ENCODE measurements at places on chromosomes 6 and 20. TPM values are rescaled to one million over a fixed set of nuclear protein-coding genes. Genes with fewer than 3 reads are reported as not detected.

DNA sequence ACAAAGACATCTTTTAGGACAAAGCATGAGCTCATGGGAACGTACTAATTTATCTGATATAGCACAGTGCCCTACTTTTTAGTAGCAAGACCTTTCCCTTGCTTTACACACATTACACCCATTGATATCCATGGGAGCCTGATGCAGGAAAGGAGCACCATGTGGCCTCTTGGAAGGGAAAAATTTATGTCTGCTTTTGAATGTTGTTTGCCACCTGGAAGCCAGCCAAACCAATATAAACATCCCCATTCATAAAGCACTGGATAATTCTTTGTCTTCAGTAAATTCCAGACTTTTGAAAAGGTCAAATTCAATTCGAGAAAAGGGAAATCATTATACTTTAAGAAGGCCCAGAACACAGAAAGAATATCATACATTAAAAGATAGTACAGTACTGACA lies 152.3 kb upstream of the BEND6 start:
- peaks cover 7% of the 10 kb centered on the region for H3K4me1 ChIP-seq
- H3K27ac ChIP-seq, result peak overlapping the region; percentile 84
- H3K36me3 ChIP-seq, result no peaks in the 10 kb centered on the region

- peaks cover 42% of the 10 kb centered on the region for H3K4me1 ChIP-seq
- peaks cover 34% of the 10 kb centered on the region for H3K36me3 ChIP-seq
- peak; percentile 61 for DNase-seq
- H3K4me3 ChIP-seq, result no peak overlapping the region
- peak overlapping the region; percentile 59 for H3K27ac ChIP-seq
Observed at GRCh38 chr6:166494757-166495486, 91.6 kb downstream of the RAMACL start.

- peak overlapping the region; percentile 98 for H3K4me3 ChIP-seq
- H3K36me3 ChIP-seq, result peaks cover 7% of the 10 kb centered on the region
- peak overlapping the region; percentile 100 for H3K27ac ChIP-seq
- no peaks in the 10 kb centered on the region for H3K27me3 ChIP-seq
- DNase-seq, result peak; percentile 45
Observed at GRCh38 chr6:113857556-113858479, 673 bp downstream of the MARCKS start.

GRCh38 chr20:63970714-63971431 lies 1.1 kb upstream of the ZNF512B start:
- peaks cover 47% of the 10 kb centered on the region for H3K4me1 ChIP-seq
- no peak overlapping the region for H3K27ac ChIP-seq
- H3K36me3 ChIP-seq, result peaks cover 63% of the 10 kb centered on the region
- no peaks in the 10 kb centered on the region for H3K27me3 ChIP-seq
- no peak for DNase-seq

GRCh38 chr6:54654381-54654780 lies 192.2 kb upstream of the FAM83B start:
- no peak overlapping the region for H3K27ac ChIP-seq
- no peaks in the 10 kb centered on the region for H3K36me3 ChIP-seq
- H3K27me3 ChIP-seq, result no peaks in the 10 kb centered on the region
- no peak for DNase-seq
- H3K4me1 ChIP-seq, result no peaks in the 10 kb centered on the region

- H3K27me3 ChIP-seq, result no peaks in the 10 kb centered on the region
- no peaks in the 10 kb centered on the region for H3K4me1 ChIP-seq
- no peak for DNase-seq
- H3K4me3 ChIP-seq, result no peak overlapping the region
- H3K27ac ChIP-seq, result no peak overlapping the region
- H3K36me3 ChIP-seq, result no peaks in the 10 kb centered on the region
Observed at GRCh38 chr20:14866841-14867514, 529.6 kb upstream of the FLRT3 start.

DNA sequence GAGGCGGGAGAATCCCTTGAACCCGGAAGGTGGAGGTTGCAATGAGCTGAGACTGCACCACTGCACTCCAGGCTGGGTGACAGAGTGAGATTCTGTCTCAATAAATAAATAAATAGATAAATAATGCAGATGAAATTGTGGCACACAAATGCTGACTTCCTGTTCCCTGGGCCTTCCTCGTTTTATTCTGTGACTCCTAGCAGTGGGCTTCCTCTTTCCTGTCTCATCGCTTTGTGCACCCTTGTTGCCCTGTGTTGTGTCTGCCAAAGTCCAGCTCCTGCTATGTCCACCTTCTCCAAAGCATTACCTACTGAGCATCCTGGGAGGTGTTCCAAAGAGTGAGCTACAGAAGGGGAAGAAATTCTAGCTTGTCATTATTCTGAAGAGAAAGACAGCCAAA lies 100.2 kb upstream of the TIAM2 start:
- H3K4me3 ChIP-seq, result no peak overlapping the region
- no peaks in the 10 kb centered on the region for H3K36me3 ChIP-seq
- DNase-seq, result no peak
- H3K27me3 ChIP-seq, result no peaks in the 10 kb centered on the region

GRCh38 chr6:69816569-69816968 lies 19.8 kb upstream of the LMBRD1 start:
- no peaks in the 10 kb centered on the region for H3K4me1 ChIP-seq
- no peak overlapping the region for H3K4me3 ChIP-seq
- no peak for DNase-seq
- H3K36me3 ChIP-seq, result no peaks in the 10 kb centered on the region

The EBF4 gene
- 17.4 TPM for total RNA-seq

The MICB gene
- 2.8 TPM for total RNA-seq

The HCRTR2 gene
- 11.6 TPM for total RNA-seq

The RFX6 gene
- not detected for total RNA-seq

The SLC17A1 gene
- total RNA-seq, result not detected
